ENCODE measurements at places on chromosomes 6 and 20. TPM values are rescaled to one million over a fixed set of nuclear protein-coding genes. Genes with fewer than 3 reads are reported as not detected.

CPNE1 gene
- 91.0 TPM for total RNA-seq

SIRPG gene
- not detected for total RNA-seq

OOEP gene
- total RNA-seq: not detected

HLA-DOB gene
- total RNA-seq: 1.4 TPM

MCM8 gene
- 13.5 TPM for total RNA-seq

SYCP2L gene
- total RNA-seq: 1.5 TPM

CNKSR3 gene
- total RNA-seq: 14.8 TPM

FOXA2 gene
- total RNA-seq: 1.1 TPM

SCUBE3 gene
- total RNA-seq: 1.3 TPM

SAMD3 gene
- 4.8 TPM for total RNA-seq

HLA-DOA gene
- 1.6 TPM for total RNA-seq

ZKSCAN3 gene
- 9.8 TPM for total RNA-seq

TXLNB gene
- 188 TPM for total RNA-seq

SLC26A8 gene
- total RNA-seq: not detected

VGLL2 gene
- 18.4 TPM for total RNA-seq

MOXD1 gene
- 17.6 TPM for total RNA-seq

TPD52L1 gene
- 75.4 TPM for total RNA-seq

HUS1B gene
- total RNA-seq: 0.92 TPM

PCK1 gene
- 0.72 TPM for total RNA-seq

LAMA5 gene
- 96.6 TPM for total RNA-seq

CCDC170 gene
- 4.1 TPM for total RNA-seq

DCBLD1 gene
- total RNA-seq: 9.9 TPM

TRIM39 gene
- total RNA-seq: 7.4 TPM

TNFRSF6B gene
- 1.1 TPM for total RNA-seq

ENPP3 gene
- total RNA-seq: 2.3 TPM

BTN1A1 gene
- not detected for total RNA-seq

ZSWIM3 gene
- 5.2 TPM for total RNA-seq

TTLL9 gene
- 1.0 TPM for total RNA-seq

CHRNA4 gene
- total RNA-seq: 1.8 TPM
